Common myeloid progenitor, CD34-positive (primary cell): ENCODE measurements at places on chromosomes 11 and 22.

DNA sequence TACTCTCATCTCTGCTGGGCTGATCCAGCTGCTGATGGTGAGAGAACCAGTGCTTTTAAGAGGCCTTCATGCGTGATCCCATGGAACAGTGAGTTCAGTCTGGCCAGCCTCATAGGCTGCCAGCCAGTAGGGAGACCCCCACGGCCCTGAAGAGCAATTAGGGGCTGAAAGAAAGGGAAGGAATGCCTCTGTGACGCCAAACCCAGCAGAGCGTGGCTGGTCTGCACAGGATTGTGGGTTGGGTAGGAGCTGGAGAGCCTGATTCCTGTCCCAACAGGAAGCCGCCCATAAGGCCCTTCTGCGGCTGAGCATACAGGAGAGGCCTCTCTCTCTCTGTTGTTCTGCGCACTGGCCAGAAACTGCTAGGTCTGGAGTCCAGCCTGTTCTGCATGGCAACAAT is 181.5 kb upstream of the E2F8 start:
- DNase-seq: no peak

DNA sequence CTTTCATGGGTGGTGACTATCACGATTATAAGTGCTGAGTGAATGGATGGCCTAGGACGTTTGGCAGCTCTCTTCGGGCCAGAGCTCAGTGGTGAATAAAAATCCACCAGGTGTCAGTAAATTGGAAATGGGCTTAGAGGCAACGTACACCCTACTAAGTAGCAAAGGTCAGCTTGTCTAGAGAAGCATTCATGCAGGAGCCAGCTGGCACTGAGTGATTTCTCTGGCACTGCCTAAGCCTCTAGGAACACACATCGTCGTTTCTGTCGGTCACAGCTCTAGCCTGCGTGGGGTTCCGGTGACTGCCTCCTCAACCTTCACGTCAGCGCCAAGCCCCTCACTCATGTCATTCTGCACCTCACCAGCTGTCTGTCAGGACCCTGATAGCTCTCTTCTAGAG is 192.4 kb upstream of the NTM start:
- DNase-seq: no peak

DNA sequence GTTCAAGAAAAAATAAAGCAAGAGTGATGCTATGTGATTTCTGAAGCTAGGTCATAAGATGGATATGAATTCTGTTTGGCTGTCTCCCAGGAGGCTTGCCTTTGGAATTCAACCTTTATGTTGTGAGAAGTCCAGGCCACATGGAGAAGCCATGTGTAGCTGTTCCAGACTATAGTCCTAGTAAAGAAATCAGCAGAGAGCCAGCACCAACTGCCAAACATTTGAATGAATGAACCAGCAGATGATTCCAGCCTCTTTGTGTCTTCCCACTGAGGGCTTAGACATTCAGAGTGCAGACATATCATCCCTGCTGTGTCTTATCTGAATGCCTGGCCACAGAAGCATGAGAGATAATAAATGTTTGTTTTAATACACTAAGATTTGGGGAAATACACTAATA is 1150.6 kb downstream of the DLG2 start:
- no peak for DNase-seq

GRCh38 chr11:17604915-17605233 is 57.8 kb downstream of the OTOG start:
- DNase-seq: no peak

- DNase-seq: peak; percentile 57
Observed at GRCh38 chr11:110497231-110497978, 67.7 kb downstream of the FDX1 start.

GRCh38 chr11:83004746-83005556 is 66.7 kb downstream of the RAB30 start:
- DNase-seq: no peak

- no peak for DNase-seq
Observed at GRCh38 chr11:43071338-43071737, 240.5 kb upstream of the API5 start.

- DNase-seq: peak; percentile 77
Observed at GRCh38 chr11:95154514-95154913, 64.9 kb downstream of the ENDOD1 start.

DNA sequence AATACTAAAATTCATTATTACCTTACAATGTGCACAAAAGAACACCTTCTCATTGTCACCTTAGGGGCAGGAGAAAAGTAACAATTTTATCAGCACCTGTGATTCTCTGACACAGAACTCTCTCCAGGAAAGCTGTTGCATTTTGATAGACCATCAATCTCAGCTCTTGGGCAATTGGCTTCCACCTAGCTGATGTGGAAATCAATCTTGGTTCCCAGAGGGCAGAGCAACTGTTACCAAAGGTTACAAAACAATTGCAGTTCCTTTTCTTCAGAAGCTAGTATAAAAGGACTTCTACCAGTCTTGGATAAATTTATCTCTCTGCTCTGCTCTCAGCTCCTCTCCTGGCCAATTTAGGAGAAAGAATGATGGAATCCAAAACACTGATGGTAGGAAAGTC is 157.8 kb upstream of the DDI1 start:
- DNase-seq: no peak

DNA sequence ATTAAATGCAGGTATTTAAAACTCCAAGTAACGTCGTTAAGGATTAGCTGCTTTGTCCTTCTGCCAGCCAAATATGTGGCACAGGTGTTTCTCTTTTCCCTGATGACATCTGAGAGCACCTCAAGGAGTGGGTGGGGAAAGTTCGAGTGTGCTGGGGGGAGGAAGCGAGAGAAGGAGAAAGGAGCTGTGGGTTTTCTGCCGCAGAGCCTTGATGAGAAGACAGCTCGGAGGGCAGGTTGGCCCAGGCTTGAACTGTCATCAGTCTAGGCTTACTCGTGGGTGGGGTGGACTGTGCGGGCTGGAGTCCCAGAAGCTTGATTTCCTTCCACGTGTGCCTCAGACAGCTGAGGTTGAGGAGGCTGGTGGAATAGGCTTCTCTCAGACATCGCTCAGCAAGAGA is 15.2 kb upstream of the SORL1-AS1 start:
- DNase-seq: peak; percentile 72

GRCh38 chr22:30887453-30887852 is 81.1 kb downstream of the MORC2 start:
- no peak for DNase-seq

DNA sequence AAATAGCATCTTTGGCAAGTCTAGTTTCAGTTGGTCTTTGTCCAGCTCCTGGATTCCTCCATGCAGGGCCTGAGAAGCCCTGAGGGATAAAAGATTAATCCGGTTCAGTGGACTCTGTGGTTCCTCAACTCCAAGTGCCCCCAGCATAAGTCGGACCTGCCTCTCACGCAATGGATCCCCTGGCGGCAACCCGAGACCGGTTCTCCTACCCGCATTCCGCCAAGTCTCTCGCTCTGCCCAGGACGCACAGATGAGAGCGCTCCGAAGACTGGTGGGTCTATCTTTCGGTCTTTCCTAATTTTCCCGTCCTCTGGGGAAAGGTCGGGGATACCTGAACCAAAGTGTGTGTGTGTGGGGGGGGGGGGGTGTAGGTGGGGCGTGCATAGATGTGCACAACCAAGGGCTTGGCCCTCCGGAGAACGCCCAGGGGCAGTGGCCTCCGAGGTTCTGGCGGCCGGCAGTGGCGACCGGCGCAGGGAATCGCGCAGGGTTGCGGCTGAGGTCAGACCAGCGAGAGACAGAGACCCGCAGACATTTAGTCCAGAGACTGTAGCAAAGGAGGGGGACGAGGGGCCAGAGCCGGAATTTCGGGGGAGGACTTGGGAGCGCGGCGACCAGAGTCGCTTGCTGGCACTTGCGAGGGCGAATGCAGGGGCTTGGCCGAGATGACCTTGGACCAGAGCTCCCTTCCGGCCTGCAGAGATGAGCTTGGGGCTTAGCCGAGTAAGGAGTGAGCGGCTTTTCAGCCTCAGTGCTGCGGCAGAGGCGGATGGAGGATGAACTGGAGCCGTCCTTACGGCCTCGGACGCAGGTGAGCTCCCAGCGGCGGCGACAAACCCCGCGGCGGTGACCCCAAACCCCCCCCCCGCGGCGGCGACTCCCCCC is 712 bp upstream of the SLC2A11 start:
- peak; percentile 79 for DNase-seq

DNA sequence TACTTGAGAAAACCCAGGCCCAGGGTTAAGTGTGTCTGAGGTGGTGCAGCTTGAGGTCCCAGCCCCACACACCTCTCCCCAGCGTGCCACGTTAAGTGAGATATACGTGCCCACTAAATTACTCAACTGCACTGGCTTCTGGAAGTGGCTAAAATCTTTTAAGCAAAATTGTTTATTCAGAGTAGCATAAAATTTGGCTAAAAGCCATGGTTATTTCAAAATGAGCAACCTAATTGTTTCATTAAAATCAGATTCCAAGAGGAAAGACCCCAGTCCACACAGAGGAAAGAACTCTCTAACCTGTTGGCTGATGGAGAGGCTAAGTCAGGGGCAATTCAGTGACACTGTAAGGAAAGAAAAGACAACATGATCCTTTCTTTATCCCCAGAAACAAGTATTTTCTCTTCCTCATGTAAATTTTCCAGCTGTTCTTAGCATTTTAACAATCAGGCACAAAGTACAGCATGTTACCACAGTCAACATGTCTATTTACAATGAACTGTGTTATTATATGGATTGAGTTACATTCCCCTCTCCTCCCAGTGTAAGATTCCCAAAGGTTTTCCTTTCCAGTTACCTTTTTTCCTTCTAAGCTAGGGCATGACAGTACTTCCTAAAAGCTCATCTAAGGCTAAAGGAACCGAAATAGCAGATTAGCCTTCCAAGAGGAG is 26.6 kb downstream of the NUP50 start:
- DNase-seq: no peak

DNA sequence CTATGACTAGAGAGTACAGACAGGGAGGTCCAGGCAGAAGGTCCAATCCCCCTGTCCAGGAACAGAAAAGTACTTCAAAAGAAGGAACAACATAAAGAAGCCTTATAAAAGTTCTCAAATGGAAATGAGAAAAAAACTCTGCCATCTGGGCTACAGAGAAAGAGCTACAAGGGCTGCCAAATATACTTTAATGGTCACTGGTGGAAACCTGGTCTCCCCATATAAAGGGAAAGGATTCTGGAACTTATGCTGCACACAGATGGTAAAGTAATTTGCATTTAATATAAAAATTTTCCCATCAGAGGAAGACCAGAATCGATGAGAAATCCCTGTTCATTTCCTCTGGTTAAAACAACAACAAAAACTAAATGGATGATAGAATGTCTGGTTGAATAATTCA is 119.4 kb upstream of the MTMR2 start:
- DNase-seq: no peak

DNA sequence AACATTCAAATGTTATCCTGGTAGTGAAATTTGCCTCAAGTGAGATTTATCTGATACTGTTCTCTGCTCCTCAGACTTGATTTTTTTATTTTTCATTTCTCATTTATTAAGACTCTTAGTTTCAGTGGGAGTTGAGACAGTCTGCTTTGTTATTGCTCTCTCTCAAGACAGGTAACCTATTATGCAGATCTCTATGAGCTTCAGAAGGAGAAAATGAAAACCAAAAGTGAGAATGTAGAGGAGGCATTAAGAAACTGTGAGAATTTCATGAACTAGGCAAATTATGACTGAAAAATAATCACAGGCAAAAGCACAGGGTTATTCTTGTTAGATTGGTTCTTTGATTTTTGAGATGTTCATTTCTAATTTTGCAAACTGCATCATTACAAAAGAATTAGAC is 290.0 kb upstream of the CHORDC1 start:
- DNase-seq: no peak

DNA sequence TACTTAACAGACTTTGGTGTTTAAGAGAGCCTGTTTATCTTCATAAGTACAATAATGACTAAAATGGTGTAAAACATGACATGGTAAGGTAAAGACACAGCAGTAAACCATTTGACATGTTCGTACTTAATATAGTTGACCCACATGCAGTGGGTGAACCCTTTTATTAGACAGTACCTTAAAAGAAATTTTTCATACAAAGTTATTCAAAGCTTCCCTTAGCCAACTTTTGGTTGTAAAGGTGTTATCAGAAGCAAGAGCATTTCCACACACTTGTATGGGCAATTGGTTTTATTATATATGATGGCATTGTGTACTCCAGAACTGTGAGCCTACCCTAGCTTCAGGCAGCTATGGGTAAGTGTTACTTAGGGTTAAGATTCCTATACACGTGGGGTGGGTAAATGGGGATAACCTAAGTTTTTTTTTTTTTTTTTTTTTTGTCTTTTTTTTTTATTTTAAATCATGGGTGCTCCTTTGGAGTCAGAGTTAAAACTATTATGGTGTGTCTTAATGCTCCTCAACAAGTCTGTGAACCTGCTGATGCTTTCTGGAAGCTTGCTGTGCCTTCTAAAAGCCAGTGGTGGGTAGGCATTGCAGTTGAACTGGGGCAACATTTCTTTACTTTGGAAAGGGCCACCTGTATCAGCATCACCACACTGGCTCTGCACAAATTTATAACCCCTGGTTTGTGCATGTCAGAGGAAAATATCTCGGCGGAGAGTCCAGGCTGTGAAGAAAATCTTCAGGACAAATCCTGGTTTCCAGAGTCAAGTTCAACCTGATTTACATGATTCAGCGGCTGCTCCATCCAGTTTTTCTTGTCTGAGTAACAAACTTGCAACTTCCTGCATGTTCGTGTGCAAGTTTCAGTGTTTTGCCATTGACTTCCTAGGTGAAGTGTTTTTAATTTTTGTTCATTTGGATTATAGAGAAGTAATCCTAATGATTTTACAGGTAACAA is 3.3 kb downstream of the PCF11 start:
- DNase-seq: peak; percentile 10

GRCh38 chr11:64230985-64231365 is 627 bp downstream of the DNAJC4 start:
- peak; percentile 86 for DNase-seq

DNA sequence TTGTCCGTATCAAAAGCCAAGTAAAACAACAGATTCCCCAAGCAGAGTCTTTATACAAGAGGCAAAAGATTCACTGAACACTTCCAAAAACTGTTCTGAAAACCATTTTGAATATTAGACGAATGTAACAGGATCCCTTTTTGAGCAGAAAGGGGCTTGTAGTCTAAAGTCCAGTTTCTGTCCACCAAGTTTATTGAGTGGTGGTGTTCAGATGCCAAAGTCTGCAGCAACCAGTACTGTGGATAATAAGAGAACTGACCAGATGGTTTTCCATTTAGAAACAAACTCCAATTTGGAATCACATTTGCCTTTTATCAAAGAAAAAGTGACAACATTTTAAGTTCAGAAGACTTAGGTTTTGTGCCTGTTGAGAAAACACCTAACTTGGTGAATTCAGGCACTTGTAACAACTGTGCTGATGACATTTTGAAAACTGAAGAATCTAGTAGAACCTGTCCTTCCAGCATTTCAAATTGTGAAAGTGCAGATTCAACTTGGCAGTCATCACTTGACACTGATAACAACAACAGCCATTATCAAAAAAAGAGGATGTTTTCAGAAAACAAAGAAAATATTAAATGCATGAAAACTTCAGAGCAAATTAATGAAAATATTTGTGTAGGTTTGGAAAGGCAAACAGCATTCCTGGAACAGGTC is 217.1 kb downstream of the CSNK2A3 start:
- DNase-seq: no peak

DNA sequence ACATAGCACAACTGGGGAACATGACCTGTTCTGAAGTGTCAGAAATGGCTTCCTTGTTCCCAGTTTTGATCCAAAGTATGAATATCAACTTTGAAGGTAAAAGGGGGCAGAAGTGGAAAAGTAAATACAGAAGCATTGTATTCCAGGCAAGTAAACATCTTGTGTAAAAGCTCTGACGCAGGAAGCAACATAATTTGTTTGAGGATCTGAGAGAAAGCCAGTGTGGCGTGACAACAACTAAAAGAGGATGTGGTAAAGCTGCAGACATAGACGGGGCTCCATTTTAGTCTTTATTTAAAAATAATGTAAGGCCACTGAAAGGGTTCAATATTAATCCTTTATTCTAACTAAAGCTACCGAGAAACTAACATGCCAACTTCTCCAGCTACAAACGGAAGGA is 310.2 kb downstream of the DLG2 start:
- peak; percentile 1 for DNase-seq
